ENCODE measurements at places on chromosomes 13 and 19.

- DNase-seq, result no peak
Observed at GRCh38 chr19:14916848-14917247, 24.4 kb upstream of the OR7C2 start.

DNA sequence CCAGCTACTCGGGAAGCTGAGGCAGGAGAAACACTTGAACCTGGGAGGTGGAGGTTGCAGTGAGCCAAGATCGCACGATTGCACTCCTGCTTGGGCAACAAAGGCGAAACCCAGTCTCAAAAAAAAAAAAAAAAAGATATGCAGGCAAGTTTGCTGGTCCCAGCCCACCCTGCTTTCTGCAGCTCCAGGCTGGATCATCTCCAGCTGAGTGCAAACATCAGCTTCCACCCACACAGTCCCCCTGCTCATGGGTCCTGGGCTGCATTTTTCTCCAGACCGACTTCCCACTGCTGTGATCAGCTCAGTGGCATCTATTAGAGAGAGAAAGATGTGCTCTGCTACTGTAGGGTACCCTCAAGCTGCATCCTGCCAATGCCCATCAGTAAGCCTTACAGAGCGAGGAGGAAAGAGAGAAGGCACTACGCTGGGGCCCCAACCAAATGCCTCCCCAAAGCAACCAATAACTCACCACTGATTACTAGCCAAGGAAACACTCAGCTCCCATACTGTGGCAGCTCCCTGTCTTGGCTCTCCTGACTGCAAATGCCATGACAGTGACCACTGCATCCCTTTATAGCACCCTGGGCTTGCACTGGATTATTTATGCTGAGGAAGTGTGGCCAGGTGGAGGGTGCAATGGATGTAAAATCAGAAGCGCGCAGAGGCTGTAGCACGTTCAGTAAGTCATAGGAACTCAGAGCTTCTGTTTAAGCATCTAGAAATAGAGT lies 170.9 kb upstream of the ZNF507 start:
- DNase-seq, result no peak

GRCh38 chr19:10681658-10682057 lies 19.6 kb upstream of the QTRT1 start:
- no peak for DNase-seq

DNA sequence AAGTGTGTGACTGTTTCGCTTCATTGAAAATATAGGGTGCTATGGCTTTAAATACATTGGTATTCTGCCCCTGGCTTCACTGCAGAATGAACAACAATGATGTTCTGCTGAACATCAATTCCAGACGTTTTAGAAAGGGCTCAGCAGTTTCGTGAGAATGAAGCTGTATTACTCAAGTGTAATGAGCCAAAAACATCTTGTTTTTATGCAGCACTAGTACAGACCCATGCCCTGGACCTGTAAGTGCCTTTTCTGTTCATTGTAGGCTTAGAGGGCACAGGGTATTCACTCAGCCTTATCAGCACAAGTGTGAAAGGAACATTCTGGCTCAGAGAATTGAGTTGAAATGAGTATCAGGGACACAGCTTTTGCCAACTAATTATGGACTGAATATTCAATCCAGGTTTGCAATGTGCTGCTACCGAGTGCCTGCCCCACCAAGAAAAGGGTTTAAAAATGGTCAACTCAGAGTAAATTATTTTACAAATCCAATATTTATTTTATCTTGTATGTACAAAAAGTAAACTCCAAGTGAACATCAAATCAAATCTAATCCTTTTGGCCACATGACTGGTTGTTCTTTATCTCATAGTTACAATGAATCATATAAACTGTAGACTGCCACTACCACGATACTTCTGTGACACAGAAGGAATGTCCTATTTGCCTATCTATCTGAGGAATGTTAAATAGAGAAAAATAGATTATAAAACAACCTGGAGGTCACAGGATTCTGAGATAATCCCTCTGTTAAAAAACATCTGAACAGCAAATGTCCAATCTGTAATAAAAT lies 362.8 kb downstream of the NALCN start:
- no peak for DNase-seq

DNA sequence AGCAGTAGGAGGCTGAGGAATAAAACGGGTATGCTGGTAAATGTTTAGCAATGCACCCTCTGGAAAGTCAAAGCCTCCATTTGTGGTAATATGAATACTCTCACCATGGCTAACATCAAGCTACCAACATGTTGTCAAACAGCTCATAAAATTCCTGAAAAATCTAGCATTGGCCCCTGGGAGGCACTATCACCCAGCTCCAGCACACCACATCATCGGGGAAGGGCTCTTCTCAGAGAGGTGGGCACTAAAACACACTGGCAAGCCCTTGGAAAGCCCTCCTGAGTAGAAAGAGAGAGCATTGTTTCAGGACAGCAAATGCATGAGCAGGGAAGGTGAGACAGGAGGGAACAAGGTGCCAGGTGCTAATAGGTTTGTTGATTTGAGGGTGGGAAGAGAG lies 53.9 kb upstream of the FLT1 start:
- DNase-seq, result no peak
